ENCODE measurements at places on chromosomes 3 and 15.

DNA sequence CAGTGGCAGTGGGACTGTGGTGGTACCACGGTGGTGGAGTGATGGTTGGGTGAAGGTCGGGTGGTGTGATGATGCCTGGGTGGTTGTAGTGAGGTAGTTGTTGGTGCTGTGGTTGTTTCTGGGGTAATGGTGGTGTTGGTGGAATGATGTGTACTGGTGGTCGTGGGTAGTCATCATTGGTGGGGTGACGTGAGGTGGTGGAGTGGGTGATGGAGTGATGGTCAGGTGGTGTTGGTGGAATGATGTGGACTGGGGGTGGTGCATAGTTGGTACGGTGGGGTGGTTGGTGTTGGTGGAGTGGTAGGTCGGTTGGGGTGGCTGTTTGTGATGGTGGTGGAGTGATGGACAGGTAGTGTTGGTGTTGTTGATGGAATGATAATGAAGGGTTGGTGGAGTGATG lies 87.1 kb downstream of the PDCD6IP start:
- no peak for DNase-seq

DNA sequence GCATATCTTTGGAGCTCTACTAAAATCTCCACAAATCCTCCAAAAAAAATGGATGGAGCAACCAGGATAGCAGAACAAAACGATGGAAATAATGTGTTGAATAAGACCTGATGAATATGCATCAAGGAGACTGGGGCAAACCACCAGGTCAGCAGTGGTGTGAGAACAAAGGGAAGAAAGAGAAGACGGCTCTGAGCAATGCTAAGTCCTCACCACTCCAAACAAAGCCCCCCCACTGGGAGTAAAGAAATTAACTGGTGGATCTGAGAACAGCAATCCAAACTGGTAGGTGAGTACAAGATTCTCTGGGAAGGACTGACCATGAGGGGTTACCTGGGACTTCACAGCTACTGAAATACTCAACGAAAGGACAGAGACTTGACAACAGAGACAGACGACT lies 977.3 kb downstream of the TBL1XR1 start:
- peak; percentile 62 for DNase-seq

- no peak for DNase-seq
Observed at GRCh38 chr3:172256101-172256734, 192.0 kb downstream of the GHSR start.

DNA sequence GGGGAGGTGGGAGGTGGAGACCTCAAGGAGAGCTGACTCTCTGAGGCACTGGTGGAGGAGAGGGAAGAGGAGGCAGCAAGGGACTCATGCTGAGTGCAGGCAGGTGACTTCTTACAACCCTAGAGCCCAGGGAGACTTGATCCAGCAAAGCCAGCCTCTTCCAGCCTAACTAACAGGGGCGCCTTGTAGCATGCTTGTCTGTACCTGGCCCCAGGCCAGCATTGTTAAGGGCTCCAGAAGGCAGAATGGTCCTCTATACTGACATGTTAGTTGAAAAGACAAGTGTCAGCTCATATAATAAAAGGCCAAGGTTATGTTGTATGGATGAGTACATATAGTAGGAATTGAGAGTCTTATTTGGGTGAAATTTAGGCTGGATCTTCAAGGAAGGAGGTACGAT lies 65.4 kb downstream of the CHDH start:
- no peak for DNase-seq

DNA sequence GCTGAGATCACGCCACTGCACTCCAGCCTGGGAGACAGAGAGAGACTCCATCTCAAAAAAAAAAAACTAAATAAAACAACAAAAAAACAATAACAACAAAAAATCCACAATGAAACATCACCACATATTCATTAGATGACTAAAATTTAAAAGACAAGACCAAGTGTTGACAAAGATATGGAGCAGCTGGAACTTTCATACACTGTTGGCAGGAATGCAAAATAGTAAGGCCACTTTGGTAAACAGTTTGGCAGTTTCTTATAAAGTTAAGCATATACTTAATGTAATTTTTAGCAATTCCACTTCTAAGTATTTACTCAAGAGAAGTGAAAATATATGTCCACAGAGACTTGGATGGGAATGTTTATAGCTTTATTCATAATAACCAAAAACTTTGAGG lies 43.2 kb downstream of the RBP2 start:
- DNase-seq = no peak

- no peak for DNase-seq
Observed at GRCh38 chr15:38463893-38464292, 10.0 kb downstream of the FAM98B start.

GRCh38 chr15:36769098-36769497 lies 189.7 kb downstream of the CDIN1 start:
- no peak for DNase-seq

DNA sequence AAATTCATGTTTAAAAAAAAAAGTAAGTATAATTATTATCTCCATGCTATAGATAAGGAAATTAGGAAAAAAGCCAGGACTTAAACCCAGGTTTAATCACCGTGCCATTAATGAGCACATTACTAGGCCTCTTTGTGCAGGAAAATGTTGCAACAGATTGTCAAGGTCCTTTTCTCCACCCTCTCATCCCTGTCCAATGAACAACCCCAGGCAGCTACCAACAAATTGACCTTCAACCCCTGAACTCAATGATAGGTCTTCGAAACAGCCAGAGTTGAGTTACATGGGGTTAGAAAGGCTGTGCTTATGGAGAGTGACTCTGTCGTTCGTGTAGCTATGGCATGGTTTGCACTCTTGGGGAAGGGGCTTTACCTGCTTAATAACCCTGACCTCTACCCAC lies 84.2 kb upstream of the CTNNB1 start:
- DNase-seq = no peak

DNA sequence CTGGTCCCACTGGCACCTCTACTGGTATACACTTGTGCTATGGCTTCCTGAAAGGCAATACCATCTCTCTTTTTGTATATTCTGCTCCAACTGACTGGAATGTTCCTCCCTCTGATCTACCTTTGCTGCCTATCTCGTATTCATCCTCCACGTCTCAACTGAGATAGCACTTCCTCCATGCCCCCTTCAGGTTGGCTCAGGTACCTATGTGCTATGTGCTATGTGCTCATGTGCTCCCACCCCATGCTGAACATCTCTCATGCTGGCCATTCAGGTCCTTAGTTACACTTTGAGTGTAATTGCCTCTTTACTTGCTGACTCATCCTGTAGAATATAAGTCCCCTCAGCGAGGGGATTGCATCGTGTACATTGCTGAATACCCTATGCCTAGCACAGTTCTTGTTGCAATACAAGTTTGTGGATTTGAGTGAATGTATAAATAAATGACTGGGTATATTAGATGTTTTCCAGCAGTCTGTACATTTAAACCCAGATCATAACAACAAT lies 156.9 kb downstream of the SOX2 start:
- DNase-seq = peak; percentile 53
